Foreskin keratinocyte (primary cell): ENCODE measurements at places on chromosomes 5 and 9. TPM values are rescaled to one million over a fixed set of nuclear protein-coding genes. Genes with fewer than 3 reads are reported as not detected.

CAVIN4 gene
- 0.61 and 0.67 TPM in 2 replicates for total RNA-seq

NRARP gene
- total RNA-seq: 0.81 and 1.1 TPM in 2 replicates

CACNA1B gene
- total RNA-seq: 0.03 and 0.04 TPM in 2 replicates

GRXCR2 gene
- not detected in 2 replicates for total RNA-seq

SEMA6A gene
- total RNA-seq: 0.34 and 0.49 TPM in 2 replicates

ZNF658 gene
- total RNA-seq: 3.6 and 4.1 TPM in 2 replicates

ENTREP1 gene
- total RNA-seq: 0.25 and 0.37 TPM in 2 replicates

HEMGN gene
- total RNA-seq: not detected in 2 replicates

MAMDC2 gene
- total RNA-seq: 9.4 and 22.7 TPM in 2 replicates

ANKRA2 gene
- 11.3 and 11.4 TPM in 2 replicates for total RNA-seq

SEC16A gene
- total RNA-seq: 61.8 and 68.9 TPM in 2 replicates

LECT2 gene
- not detected in 2 replicates for total RNA-seq

TMEM161B gene
- 10.7 and 11.4 TPM in 2 replicates for total RNA-seq

DPYSL3 gene
- total RNA-seq: 29.4 and 53.6 TPM in 2 replicates

MZB1 gene
- total RNA-seq: 0.21 TPM in 1 of 2 replicates, not detected in the other

SLC45A2 gene
- not detected in 2 replicates for total RNA-seq

FOXD4L5 gene
- total RNA-seq: 0.03 and 0.07 TPM in 2 replicates

LIFR gene
- 0.65 and 0.92 TPM in 2 replicates for total RNA-seq

DTWD2 gene
- total RNA-seq: 3.3 and 4.1 TPM in 2 replicates

CERT1 gene
- 18.3 and 24.7 TPM in 2 replicates for total RNA-seq

GRM6 gene
- total RNA-seq: not detected in 2 replicates

MARVELD2 gene
- 23.1 and 23.7 TPM in 2 replicates for total RNA-seq

AMBP gene
- total RNA-seq: not detected in 2 replicates
